ENCODE measurements at places on chromosomes 7 and 10.
A peak's percentile ranks its signal among the peaks of the same experiment; 100 is the strongest.

- DNase-seq, result no peak
Measured at GRCh38 chr10:103850572-103850895, 4.8 kb downstream of the SH3PXD2A start.

- DNase-seq, result peak; percentile 16
Measured at GRCh38 chr7:4797858-4798705, 22.7 kb downstream of the AP5Z1 start.

DNA sequence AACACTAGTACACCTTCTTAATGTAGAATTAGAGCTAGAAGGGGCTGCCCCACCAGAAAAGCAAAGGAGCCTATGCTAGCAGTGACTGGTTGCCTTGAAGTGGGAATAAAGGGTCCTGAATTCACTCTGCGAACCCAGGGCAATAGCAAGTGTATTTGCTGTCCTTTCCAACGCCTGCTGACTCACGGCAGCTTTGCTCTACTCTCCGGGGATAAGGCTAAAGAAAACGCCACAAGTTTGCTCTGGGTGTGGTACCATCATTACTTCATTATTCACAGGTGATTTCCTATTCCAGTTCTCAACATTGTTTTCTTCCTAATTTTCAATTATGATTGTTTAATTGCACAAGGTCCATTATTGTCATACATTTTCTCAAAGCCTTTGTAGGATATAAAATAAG is 220.5 kb upstream of the AOAH start:
- DNase-seq, result no peak

- no peak for DNase-seq
Measured at GRCh38 chr10:12823328-12823727, 178.2 kb downstream of the CCDC3 start.

DNA sequence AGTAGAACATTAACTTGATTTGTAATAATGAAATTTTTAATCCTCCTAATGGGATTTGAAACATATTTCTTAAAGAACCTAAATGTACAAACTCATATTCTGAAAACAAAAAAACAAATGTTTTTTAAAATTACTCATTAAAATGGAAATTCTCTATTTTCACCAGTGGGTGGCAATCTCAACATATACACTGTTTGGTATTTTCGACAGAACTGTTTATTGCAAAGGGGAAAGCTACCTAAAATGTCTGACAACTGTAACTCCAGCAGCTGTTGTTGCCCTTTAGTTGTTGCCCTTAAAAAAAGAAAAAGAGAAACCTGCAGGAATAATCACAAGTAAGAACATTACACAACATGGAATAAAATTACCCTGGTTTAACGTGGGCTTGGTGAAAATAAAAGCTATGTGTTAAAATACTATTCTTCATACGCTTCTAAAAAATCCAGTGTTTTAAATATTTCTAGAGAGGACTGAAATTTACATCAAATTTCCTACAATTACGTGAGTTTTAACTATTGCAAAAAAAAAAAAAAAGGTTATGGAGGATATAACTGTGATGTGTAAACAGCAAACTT is 54.5 kb downstream of the COL1A2 start:
- DNase-seq, result no peak

- DNase-seq, result no peak
Measured at GRCh38 chr10:132001238-132001972, 19.7 kb upstream of the BNIP3 start.

DNA sequence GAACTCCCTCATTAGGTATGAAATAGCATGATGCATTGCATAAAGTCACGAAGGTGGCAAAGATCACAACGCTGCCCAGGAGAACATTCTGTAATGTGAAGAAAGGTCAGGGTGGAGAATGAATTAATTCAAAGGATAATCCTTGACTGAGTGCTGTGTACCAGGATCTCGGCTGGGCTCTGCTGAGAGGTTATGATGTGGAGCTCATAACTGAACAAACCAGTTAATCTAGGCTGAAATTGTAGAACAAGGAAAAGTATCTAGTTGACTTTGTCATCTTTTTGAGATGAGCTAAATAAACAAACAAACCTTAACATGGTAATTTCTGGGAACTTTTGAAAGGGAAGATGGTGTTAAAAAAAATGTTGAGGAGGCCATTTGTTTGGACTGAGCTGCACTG is 6.1 kb downstream of the MSMB start:
- no peak for DNase-seq

- no peak for DNase-seq
Measured at GRCh38 chr7:80591654-80592053, 46.8 kb upstream of the CD36 start.

DNA sequence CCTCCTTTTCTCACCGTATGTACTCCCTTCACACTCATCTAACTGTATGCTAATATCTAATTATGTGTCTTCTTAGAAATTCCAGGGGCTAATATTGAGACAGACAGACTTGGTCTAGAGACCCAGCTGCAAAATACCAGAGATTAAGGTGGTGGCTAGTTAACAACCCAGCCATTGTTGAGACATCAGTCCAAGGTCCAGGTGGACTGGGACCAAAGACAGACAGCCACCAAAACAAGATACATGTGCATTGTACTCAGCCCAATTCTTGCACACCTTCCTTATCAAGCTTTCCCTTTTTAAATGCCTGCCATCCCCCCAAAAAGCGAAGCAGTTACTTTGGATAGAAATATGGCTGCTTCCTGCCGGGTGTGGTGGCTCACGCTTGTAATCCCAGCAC is 43.3 kb upstream of the LRRN3 start:
- no peak for DNase-seq

- no peak for DNase-seq
Measured at GRCh38 chr10:16458166-16458955, 21.6 kb downstream of the PTER start.

- DNase-seq, result no peak
Measured at GRCh38 chr10:127872871-127873600, 19.7 kb downstream of the CLRN3 start.

- DNase-seq, result no peak
Measured at GRCh38 chr7:47451851-47452205, 130.1 kb downstream of the TNS3 start.

- DNase-seq, result no peak
Measured at GRCh38 chr7:148982654-148983199, 45.6 kb downstream of the PDIA4 start.

DNA sequence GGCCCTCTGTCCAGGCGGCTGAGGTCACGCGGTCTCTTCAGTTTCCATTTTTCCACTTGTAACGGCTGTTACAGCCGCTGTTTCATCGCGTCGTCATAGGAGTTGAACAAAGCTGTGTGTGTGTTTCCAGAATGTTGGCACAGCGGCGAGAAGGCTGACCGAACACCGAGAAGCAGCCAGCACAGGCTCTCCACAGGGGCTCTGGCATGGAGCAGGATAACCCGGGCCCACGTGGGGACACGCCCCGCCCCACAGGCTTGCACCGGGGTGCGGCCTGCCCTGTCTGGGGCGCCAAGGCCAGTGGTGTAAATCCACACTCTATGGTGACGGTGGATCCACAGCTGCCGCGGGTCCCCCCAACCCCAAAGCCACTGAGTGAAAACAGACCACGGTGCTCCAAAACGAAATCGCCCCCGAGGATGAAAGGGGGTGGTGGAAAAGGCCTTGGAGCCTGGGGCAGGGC is 448.2 kb downstream of the DNAJB6 start:
- no peak for DNase-seq

GRCh38 chr10:112915590-112916572 is 34.2 kb upstream of the TCF7L2 start:
- no peak for DNase-seq

DNA sequence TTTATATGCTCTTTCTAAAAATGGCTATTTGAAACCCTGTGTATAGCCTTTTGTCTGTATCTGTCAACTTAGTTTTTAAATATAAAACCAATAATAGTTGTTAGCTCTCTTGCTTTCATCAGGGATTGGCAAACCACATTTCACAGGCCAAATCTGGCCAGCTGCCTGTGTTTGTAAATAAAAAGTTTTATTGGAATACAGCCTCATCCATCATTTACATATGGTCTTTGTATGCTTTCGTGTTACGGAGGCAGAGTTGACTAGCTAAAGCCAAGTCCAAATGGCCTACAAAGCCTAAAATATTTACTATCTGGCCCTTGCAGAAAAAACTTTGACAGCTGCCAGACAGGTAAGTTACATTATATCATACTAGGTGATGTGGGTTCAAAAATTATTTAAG is 235.0 kb downstream of the BICC1 start:
- DNase-seq, result no peak

- no peak for DNase-seq
Measured at GRCh38 chr7:95590387-95591248, 5.7 kb downstream of the PDK4 start.

- DNase-seq, result no peak
Measured at GRCh38 chr7:35526645-35527044, 168.3 kb downstream of the HERPUD2 start.

GRCh38 chr7:127940381-127941160 is 90.7 kb downstream of the LRRC4 start:
- DNase-seq, result no peak

DNA sequence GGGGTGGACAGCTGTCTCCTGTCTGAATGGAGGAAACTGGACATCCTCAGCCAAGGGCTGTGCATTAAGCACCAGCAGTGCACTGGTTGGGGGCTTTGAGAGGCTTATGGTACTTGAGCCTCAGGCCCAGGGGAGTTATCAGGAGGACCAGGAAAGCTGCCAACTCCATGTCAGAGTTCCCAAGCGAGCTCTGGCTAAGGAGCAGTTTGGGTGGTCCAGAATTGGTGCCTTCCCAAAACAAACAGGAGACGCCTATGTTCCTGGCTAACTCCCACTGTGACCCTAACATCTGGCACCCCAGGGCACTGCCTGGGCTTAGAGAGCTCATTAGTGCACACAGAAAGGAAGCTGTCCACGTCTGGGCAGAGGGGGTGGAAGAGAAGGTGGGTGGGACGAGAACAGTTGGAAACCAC is 408.6 kb upstream of the NPVF start:
- DNase-seq, result no peak

DNA sequence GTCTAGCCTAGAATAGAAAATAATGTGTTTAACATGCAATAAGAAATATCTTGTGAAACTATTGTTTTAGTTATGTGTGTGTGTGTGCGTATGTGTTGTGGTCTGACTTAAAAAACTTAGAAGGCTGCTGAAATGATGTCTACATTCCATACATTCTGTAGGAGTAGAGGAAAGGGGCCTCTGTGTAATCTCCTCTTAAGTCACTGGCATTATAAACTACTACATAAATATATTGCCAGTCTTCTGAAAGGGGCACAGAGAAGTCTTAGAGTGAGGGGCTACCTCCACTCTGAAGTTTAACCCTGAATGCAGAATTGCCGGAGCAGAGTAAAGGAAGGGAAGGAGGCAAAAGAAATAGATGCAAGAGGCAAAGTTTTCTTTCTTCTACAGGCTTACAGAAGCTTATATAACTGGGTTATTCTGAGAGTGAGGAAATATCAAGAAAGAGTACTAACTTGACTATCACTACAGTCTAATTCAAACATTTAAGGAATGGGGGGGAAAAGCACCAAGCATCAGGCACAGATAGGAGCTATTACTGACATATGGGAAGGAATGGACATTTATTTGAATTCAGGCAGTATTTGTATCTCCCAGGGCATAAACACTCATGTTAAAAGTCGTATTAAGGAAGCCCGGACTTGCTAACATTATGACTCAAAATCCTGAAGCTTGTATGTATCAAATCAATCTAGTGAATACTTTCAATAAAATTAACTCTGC is 75.7 kb downstream of the DNAJC1 start:
- DNase-seq, result no peak

DNA sequence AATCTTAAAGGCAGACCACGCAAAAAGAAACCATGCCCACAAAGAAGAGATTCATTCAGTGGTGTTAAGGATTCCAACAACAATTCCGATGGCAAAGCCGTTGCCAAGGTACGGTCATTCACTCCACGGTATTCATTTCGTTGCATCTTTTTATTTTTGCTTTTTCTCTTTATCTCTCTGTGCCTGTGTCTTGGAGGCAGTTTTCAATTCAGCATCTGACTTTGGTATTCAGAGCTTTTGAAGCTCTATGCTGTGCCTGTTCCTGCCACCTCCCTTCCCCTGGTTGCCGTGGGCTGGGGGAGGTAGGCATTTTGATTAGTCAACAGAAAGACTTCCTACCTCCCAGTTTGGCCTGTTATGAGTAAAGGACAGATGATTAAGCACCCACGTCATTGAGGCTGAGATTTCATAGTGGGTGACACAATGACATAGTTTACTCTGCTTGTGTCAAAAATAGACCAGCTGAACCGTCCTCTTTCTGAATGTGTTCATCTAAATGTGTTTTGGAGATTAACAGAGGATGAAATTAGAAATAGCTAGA is 149.5 kb downstream of the ARID5B start:
- DNase-seq, result no peak

- DNase-seq, result no peak
Measured at GRCh38 chr7:20661884-20662283, 46.4 kb downstream of the ABCB5 start.

- DNase-seq, result no peak
Measured at GRCh38 chr7:27763983-27764508, 24.1 kb downstream of the TAX1BP1 start.

DNA sequence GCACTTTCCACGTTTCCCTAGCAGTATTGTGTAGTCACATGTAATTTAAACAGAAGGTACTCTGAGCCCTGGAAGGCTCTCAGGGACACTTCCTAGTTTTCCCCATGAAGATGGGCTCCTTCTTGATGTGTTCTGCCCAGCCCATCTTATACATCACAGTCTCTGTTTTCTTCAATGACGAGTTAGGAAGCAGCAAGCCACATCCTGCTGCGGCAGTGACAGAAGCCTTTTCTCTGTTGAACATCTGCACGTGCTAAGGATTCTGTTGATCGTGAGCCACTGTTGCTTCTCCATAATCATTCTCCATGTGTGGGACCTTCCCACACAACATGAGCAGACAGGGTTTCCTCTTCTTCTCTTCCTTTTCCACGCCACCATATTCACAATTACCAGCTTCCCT is 298.0 kb upstream of the IMMP2L start:
- no peak for DNase-seq

DNA sequence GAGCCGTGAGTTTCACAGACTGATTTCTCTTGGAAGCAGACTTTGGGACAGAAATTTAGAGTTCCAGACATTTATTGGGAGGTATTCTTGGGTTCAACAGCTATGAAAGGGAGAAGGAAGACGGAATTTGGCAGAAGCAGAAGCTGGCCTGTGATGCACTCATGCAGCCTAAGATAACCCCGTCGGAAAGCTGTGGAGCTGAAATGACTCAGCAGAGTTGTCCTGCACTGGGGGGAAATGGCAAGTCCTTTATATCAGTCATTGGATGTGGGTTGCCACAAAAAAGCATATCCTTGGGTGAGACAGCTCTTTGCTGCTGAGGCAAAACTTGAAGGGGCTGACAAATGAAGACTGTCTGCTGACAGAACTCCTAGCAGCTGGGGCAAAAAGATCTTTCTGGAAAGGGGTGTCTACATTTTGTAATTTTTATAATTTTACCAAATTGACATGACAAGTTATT is 11.5 kb upstream of the MICU1 start:
- no peak for DNase-seq

- DNase-seq, result no peak
Measured at GRCh38 chr7:17651863-17652385, 288.4 kb downstream of the SNX13 start.
